Progenitor cell of endocrine pancreas (in vitro differentiated cells): ENCODE measurements at places on chromosomes 3 and 15. TPM values are rescaled to one million over a fixed set of nuclear protein-coding genes. Genes with fewer than 3 reads are reported as not detected.

GRCh38 chr3:194251461-194251860, 99.7 kb downstream of the CPN2 start:
- H3K27ac ChIP-seq = no peak overlapping the region
- H3K4me1 ChIP-seq = peaks cover 28% of the 10 kb centered on the region
- DNase-seq = no peak
- peaks cover 10% of the 10 kb centered on the region for H3K27me3 ChIP-seq

DNA sequence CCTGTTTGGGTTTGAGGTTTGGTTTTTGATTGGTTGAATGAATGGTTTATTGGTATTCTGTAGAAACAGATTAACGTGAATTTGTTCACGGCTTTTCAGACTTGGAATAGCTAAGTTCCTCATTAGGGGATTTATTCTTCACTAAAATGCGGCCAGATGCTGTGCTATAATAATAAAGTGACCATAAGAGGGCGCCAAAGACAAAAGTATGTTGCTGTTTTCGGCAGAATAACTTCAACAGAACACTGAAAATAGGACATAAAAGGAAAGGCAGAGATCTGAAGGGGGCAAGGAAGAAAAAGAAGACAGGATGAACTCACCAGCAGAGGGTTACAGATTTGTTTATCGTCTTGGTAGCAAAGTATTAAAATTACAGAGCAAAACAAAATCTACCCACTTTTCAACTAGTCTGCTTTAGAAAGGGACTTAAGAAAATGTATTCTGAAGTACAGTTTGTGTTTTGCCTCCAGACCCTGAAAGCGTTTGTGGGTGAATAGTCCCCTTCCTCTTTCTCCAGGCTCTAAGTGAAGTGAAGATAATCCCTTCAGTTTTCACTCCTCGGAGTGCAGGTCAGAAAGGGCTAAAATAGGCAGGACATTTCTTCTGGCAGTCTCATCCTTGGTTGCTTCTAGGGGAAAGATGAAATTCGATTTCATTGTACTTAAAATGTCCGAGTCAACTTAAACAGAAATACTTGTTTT, 147.6 kb downstream of the IL20RB start:
- H3K4me3 ChIP-seq = no peak overlapping the region
- no peak overlapping the region for H3K27ac ChIP-seq
- H3K4me1 ChIP-seq = no peaks in the 10 kb centered on the region
- DNase-seq = no peak

GRCh38 chr15:90817117-90818057, 51.0 kb upstream of the FURIN start:
- H3K4me3 ChIP-seq = no peak overlapping the region
- H3K27me3 ChIP-seq = peaks cover 5% of the 10 kb centered on the region
- H3K4me1 ChIP-seq = peaks cover 7% of the 10 kb centered on the region
- no peak overlapping the region for H3K27ac ChIP-seq
- H3K36me3 ChIP-seq = no peaks in the 10 kb centered on the region
- DNase-seq = no peak

- no peak overlapping the region for H3K27ac ChIP-seq
- no peak for DNase-seq
- peaks cover 7% of the 10 kb centered on the region for H3K4me1 ChIP-seq
- peaks cover 3% of the 10 kb centered on the region for H3K27me3 ChIP-seq
- H3K36me3 ChIP-seq = no peaks in the 10 kb centered on the region
Measured at GRCh38 chr3:131796111-131796510, 238.7 kb downstream of the CPNE4 start.

GRCh38 chr3:31159331-31160039, 265.0 kb upstream of the GADL1 start:
- H3K27me3 ChIP-seq = no peaks in the 10 kb centered on the region
- no peak overlapping the region for H3K4me3 ChIP-seq
- no peaks in the 10 kb centered on the region for H3K36me3 ChIP-seq
- H3K27ac ChIP-seq = no peak overlapping the region
- no peak for DNase-seq

DNA sequence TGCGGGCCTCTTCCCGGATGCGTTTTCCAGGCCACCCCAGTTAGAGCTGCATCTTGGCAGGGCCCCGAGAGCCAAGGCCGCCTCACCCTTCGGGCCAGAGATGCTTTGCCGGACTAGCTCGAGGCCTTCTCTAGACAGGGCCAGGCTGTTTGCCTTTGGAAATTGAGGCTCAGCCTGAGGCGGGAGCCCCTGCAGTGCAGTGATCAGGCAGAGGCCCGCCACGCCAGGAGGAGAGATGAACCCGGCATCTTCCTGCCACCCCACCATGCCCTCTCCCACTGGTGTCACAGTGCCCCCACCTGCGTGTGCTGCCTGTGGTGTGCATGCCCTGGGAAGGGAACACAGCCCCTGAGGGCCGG, 8.9 kb upstream of the ROPN1B start:
- H3K27ac ChIP-seq = no peak overlapping the region
- no peak for DNase-seq
- no peak overlapping the region for H3K4me3 ChIP-seq
- H3K36me3 ChIP-seq = no peaks in the 10 kb centered on the region
- peaks cover 29% of the 10 kb centered on the region for H3K27me3 ChIP-seq

DNA sequence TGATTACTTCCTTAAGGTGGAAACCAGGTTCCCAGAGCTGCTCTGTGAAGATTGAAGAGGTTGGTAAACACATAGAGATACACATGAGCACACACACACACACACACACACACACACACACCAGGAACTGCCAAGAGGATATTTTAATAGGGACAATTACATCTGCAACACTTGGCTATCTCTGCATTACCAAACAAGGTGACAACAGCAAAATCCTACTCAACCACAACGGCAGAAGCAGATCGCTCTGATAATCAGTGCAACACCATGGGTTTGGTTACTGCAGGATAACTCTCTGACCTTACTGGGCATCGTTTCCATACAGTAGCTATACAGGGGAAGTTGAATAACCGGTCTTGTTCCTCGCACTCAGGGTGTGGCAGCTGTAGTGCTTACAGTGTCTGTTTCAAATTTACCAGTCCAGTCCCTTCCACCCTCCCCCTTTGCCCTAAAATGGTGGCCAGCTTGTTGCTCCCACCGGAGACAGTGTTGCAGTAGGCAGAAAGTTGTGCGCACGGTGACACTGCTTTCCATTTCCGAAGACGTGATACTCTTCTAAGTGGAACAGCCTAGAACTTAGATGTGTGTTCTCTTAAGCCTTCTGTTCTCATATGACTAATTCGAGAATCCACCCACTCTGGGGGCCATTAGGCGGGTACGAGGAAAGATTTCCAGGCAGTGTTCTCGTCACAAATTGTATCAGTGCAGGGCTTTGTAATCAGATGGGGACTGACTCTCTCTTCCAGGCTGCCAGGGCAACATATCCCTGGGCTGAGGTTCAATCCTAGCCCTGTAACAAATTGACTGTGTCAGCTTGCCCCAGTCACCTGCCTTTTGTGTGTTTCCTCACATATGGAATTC, 176.2 kb downstream of the P3H2 start:
- H3K4me3 ChIP-seq = no peak overlapping the region
- H3K4me1 ChIP-seq = peaks cover 17% of the 10 kb centered on the region
- no peak overlapping the region for H3K27ac ChIP-seq
- no peak for DNase-seq
- no peaks in the 10 kb centered on the region for H3K36me3 ChIP-seq

DNA sequence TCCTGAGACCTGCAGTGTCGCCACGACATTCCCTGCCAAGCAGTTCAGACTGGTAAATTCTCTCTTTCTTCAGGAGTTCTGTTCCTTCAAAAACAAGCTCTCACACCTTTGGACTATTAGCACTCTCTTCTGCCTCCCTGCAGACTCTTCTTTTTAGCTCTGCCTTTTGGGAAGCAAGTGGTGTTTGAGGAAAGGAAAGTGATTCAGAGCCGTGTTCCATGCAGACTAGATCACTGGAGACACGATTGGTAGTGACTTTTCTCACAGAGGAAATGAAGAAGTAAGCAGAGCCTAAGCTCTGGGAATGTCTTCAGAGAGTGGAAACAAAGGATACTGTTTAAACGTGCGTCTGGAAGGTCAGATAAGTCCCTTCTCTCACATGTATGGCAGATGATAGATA, 270.6 kb upstream of the TPRG1 start:
- no peak overlapping the region for H3K4me3 ChIP-seq
- DNase-seq = no peak
- no peaks in the 10 kb centered on the region for H3K36me3 ChIP-seq
- peaks cover 2% of the 10 kb centered on the region for H3K4me1 ChIP-seq
- H3K27ac ChIP-seq = no peak overlapping the region

- H3K4me1 ChIP-seq = peaks cover 25% of the 10 kb centered on the region
- no peaks in the 10 kb centered on the region for H3K27me3 ChIP-seq
- no peak overlapping the region for H3K4me3 ChIP-seq
- H3K27ac ChIP-seq = no peak overlapping the region
- no peak for DNase-seq
- no peaks in the 10 kb centered on the region for H3K36me3 ChIP-seq
Measured at GRCh38 chr15:52013151-52013791, 5.7 kb upstream of the MAPK6 start.

The MB21D2 gene
- 12.5 and 13.4 TPM in 2 replicates for total RNA-seq

The IL17RE gene
- 4.9 and 7.0 TPM in 2 replicates for total RNA-seq

The FSIP1 gene
- 1.6 and 2.5 TPM in 2 replicates for total RNA-seq

The FSD2 gene
- not detected in 2 replicates for total RNA-seq

The CYP1A1 gene
- 1.5 and 2.8 TPM in 2 replicates for total RNA-seq

The EBLN2 gene
- total RNA-seq = 14.9 and 16.9 TPM in 2 replicates
